T-helper 2 cell treated with Interferon-gamma antibody and Interleukin-4, amounts not matched to agents 100 ng/mL and 5 ng/mL, for 36 hours (primary cell): ENCODE measurements at places on chromosomes 2 and 18. TPM values are rescaled to one million over a fixed set of nuclear protein-coding genes. Genes with fewer than 3 reads are reported as not detected.

The SELENOI gene
- 37.1 and 38.5 TPM in 2 replicates for total RNA-seq

The EFEMP1 gene
- not detected in 2 replicates for total RNA-seq

The IL36RN gene
- total RNA-seq: not detected in 2 replicates

The ANKRD23 gene
- total RNA-seq: 13.4 and 15.0 TPM in 2 replicates

The CYP27C1 gene
- not detected in 2 replicates for total RNA-seq

The SPATA3 gene
- not detected in 2 replicates for total RNA-seq

The ACVR2A gene
- 3.8 and 6.2 TPM in 2 replicates for total RNA-seq

The COBLL1 gene
- total RNA-seq: 0.02 TPM in 1 of 2 replicates, not detected in the other

The PLCL1 gene
- total RNA-seq: 2.2 and 2.5 TPM in 2 replicates

The FHOD3 gene
- not detected in 2 replicates for total RNA-seq

The B3GNT7 gene
- not detected in 2 replicates for total RNA-seq

The ANKRD62 gene
- total RNA-seq: not detected in 2 replicates

The TRABD2A gene
- total RNA-seq: 64.9 and 67.5 TPM in 2 replicates

The DYSF gene
- not detected in 2 replicates for total RNA-seq

The DNAH6 gene
- total RNA-seq: 0.16 and 0.23 TPM in 2 replicates

The LCT gene
- 0.64 and 0.86 TPM in 2 replicates for total RNA-seq

The PRSS56 gene
- total RNA-seq: not detected in 2 replicates

The SMYD1 gene
- not detected in 2 replicates for total RNA-seq

The ASB1 gene
- total RNA-seq: 31.9 and 32.9 TPM in 2 replicates
